Sciatic nerve (tissue), 2 donors: ENCODE measurements at places on chromosomes 7 and 10. TPM values are rescaled to one million over a fixed set of nuclear protein-coding genes. Genes with fewer than 3 reads are reported as not detected.

DNA sequence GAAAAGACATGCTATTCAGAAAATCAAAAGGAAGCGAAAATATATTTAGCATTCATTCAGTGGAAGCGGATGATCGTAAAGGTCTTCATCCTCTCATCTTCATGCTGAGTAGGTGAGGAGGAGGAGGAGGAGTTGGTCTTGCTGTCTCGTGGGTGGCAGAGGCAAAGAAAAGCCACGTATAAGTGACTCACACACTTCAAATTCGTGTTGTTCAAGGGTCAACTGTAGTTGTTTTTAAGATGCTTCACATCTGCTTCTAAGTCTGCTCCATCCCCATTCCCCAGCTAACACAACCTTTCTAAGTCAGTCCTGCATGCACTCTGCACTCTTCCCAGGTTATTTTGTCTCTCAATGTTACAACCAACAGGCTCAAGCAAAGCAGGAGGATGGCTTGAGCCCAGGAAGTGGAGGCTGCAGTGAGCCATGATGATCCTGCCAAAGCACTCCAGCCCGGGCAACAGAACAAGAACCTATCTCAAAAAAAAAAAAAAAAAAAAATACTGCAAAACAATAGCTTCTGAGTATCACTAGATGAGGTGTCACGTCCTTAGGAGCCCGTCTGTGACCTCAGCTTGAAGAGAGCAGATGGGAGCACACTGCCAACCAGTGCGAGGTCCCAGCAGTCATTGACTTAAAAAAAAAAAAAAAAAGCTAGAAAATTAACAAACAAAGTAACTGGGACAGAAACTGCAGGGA lies 70.5 kb downstream of the SFMBT2 start:
- no peak for DNase-seq

DNA sequence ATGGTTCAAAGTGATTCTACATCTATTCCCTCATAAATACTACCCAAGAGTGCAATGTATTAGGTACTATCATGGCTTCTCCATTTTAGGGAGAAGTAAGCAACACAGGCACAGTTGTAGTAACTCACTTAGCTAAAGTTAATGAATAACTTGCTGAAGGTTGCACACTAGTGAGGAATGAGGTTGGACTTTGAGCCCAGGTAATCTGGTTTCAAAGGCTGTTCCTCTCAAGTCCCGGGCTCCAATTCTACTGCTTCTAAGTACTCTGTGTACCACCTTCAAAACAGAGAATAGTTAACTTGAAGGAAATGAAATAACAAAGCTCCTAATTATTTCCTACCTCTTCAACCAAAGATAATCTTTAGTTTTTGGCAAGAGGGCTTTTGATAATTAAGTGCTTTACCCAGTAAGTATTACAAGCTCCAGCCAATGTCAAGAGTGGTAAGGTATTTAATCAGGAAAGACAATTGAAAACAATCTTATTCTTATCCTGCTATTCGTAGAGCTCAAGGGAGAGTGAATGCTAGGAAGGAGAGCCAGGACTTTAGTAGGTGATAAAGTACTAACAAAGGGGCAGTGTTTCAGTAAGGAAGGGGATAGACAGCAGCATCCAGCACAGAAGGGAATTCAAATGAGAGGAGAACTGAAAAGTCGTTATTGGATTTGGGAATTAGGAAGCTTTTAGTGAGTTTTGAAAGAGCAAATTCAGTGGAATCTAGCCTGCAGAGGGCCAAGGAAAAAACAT lies 158.2 kb upstream of the PTPRZ1 start:
- DNase-seq, result no peak

DNA sequence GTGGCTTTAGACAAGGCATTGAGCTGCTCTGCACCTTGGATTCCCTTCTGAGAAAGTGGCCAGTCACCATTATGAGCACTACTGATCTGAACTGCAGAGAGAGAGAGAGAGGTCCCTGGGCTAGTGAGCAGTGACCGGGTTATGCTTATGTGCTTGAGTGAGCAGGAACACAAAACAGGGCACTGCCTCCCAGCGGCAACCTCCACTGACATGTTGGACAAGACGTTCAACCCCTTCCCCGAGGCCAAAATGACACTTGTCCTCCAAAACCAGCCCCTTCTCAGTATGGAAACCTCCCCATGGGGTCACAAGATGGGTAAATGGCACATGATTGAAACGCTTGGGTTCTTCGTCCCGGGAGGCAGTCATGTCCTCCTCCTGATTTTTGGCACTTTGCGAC lies 339.4 kb upstream of the ZMIZ1 start:
- DNase-seq, result no peak

DNA sequence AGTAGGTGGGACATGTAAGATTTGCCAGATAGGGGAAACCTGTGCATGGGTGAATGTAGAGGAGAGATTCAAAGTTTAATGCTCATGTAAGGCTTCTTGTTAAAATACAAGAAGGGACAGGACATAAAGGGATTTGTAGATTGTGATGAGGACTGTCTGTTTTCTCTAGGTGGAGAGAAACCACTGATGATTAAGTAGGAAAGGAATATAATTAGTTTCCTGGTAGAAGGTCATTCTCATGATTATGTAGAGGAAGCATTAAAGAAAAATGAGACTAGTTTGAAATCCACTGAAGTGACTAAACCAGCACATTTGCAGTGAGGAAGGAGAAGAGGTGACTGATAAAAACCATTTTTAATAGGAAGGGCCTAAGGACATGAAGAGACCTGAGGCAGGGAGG lies 19.6 kb upstream of the MACC1 start:
- no peak for DNase-seq

DNA sequence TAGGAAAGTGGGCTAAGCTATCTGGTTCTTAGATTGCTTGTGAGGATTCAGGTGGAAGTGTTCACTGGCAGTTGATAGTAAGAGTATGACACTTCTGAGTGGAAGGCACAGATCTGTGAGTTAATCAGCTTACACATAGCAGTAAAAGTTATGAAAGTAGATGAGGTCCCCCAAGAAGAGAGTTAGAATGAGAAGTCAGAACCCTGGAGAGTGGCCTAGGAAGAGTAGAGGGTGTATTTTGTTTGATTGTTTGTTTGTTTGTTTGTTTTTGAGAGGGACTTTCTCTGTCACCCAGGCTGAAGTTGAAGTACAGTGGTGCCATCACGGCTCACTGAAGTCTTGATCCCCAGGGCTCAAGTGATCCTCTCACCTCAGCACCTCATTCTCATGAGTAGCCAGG lies 44.1 kb downstream of the SP4 start:
- DNase-seq, result no peak

The SHH gene
- 16.7 TPM for total RNA-seq

The EGFR gene
- 125 TPM for total RNA-seq

The SLC13A1 gene
- total RNA-seq, result not detected

The KLF14 gene
- 1.1 TPM for total RNA-seq
